ENCODE measurements at places on chromosomes 12 and 14. TPM values are rescaled to one million over a fixed set of nuclear protein-coding genes. Genes with fewer than 3 reads are reported as not detected.
A peak's percentile ranks its signal among the peaks of the same experiment; 100 is the strongest.

DNA sequence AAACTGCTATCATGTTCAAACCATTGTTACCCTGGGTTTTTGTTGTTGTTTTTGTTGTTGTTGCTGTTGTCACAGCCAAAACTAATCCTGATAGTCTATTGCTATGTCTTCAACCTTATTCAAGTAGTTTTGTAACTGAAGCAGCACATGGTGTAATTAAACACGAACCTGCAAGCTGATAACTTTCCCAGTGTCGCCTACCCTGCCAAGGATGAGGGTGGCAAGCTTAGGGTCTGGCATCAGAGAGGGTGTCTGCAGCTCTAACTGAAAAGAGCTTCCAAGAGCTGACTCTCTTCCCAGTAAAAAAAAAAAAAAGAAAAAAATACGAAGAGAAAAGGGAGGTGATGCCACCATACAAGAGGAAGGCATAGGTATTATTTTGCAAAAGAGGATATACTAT lies 86.3 kb upstream of the BCL2L14 start:
- no peaks in the 10 kb centered on the region for H3K36me3 ChIP-seq
- H3K4me3 ChIP-seq: no peak overlapping the region
- no peak for DNase-seq

DNA sequence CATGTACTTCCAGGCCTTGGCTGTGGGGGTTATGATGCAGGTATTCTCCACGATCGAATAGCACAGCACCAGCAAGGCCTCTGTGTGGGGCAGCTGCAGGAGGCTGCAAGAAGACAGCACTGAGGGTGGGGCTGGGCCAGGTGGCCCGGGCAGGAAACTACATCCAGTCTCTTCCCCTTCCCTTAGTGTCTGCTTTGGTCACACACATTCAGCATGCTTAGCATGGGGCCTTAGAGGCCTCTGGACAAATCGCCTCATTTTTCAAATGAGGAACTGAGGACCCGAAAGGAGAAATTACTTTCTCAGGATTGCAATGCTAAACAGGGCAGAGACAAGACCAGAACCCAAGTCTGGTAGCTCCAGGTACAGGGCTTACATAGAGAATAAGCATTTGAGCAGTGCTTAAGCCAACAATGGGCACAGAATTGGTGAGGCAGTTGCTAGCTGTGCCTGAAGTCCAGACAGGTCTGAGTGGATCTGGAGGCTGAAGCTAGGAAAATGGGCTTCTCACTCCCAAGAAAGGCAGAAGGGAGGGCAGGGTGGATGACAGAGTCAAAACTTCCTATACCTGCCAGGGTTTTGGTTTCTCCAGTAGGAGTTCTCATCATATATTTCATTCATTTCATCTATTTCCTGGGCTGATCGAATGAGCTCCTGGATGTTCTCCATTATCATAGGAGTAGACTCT lies 3.5 kb downstream of the ACRBP start:
- H3K27me3 ChIP-seq: no peaks in the 10 kb centered on the region
- DNase-seq: no peak
- H3K27ac ChIP-seq: peak overlapping the region; percentile 47
- no peaks in the 10 kb centered on the region for H3K4me1 ChIP-seq
- no peak overlapping the region for H3K4me3 ChIP-seq

- no peaks in the 10 kb centered on the region for H3K27me3 ChIP-seq
- no peak overlapping the region for H3K27ac ChIP-seq
- no peaks in the 10 kb centered on the region for H3K4me1 ChIP-seq
- no peak overlapping the region for H3K4me3 ChIP-seq
- H3K36me3 ChIP-seq: peaks cover 20% of the 10 kb centered on the region
- no peak for DNase-seq
Measured at GRCh38 chr12:101375573-101375972, 32.0 kb downstream of the ARL1 start.

GRCh38 chr12:92505254-92506231 lies 197.2 kb upstream of the PLEKHG7 start:
- no peaks in the 10 kb centered on the region for H3K27me3 ChIP-seq
- peak overlapping the region; percentile 92 for H3K27ac ChIP-seq
- peak; percentile 60 for DNase-seq

DNA sequence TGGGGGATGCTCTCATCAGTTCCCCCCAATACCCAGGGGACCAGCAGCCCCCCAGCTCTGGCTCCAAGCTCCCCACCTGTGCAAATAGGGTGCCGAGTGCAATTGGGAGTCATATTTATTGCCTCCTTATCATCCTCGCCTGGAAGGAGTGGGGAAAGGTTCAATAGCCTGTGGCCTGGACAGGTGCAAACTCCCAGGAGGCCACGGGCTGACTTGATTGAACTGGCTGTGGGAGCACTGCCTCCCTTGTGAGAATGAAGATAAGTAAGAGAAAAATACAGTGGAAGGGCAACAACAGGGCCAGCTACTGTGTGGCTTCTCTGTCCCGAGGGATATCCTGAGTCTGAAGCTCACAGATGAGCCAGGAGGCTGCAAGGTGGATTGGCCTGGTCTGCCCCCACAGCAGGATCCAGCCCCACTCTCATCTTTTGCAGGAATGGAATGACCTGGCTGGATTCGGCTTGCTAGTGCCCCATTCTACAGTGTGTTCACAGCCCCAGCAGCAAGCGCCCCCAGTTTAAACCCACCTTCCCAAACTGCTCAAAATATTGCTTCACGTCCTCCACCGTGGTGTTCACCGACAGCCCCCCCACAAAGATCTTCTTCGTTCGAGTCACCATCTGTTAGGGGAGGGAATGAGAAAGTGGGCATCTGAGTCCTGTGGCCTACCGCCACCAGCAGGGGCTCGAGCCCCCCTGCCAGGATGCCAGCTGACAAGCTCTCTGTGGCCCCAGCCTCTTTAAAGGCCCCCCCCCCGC lies 6.3 kb downstream of the MSI1 start:
- peaks cover 2% of the 10 kb centered on the region for H3K27me3 ChIP-seq
- DNase-seq: no peak
- no peak overlapping the region for H3K4me3 ChIP-seq
- no peaks in the 10 kb centered on the region for H3K36me3 ChIP-seq
- H3K4me1 ChIP-seq: no peaks in the 10 kb centered on the region
- H3K27ac ChIP-seq: no peak overlapping the region

- H3K27ac ChIP-seq: peak overlapping the region; percentile 74
- peak; percentile 87 for DNase-seq
- H3K4me3 ChIP-seq: peak overlapping the region; percentile 58
- H3K4me1 ChIP-seq: no peaks in the 10 kb centered on the region
Measured at GRCh38 chr14:22852940-22853767, 16.8 kb downstream of the MMP14 start.

DNA sequence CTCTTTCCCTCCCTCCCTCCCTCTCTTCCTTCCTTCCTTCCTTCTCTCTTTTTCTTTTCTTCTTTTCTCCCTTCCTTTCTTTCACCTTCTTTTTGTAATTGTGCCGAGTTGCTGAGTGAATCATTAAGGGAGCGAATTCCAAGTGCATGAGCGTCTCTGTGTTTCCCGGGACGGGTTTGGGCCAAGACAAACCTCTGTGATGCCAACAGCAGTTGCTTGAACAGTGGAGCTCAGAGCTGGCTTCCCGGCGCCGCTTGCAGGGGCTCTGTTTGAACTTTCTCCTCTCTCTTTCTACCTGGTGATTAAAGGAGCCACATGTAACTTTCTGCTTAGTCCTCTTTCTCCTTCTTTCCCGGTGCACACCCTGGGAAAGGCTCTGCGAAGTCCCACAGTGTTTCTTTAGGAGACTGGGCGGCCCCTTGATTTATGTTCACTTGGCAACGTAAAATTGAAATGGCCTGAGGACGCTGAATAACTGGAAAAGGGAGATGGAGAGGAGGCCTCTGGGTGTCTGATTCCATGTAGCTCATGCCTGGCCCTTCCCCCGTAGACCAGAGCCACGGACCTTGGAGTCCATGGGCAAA lies 33.7 kb upstream of the MAP1LC3B2 start:
- H3K4me1 ChIP-seq: peaks cover 6% of the 10 kb centered on the region
- peak; percentile 78 for DNase-seq
- no peaks in the 10 kb centered on the region for H3K36me3 ChIP-seq
- H3K4me3 ChIP-seq: no peak overlapping the region
- H3K27me3 ChIP-seq: no peaks in the 10 kb centered on the region
- H3K27ac ChIP-seq: no peak overlapping the region

GRCh38 chr14:105093038-105093430 lies 27.8 kb upstream of the GPR132 start:
- peak overlapping the region; percentile 41 for H3K4me3 ChIP-seq
- H3K36me3 ChIP-seq: no peaks in the 10 kb centered on the region
- H3K27ac ChIP-seq: peak overlapping the region; percentile 70
- peaks cover 2% of the 10 kb centered on the region for H3K27me3 ChIP-seq
- peaks cover 2% of the 10 kb centered on the region for H3K4me1 ChIP-seq
- DNase-seq: peak; percentile 71

- no peaks in the 10 kb centered on the region for H3K36me3 ChIP-seq
- no peak for DNase-seq
- H3K27me3 ChIP-seq: no peaks in the 10 kb centered on the region
- no peaks in the 10 kb centered on the region for H3K4me1 ChIP-seq
- H3K4me3 ChIP-seq: no peak overlapping the region
Measured at GRCh38 chr12:79559591-79559990, 131.2 kb downstream of the PAWR start.

DNA sequence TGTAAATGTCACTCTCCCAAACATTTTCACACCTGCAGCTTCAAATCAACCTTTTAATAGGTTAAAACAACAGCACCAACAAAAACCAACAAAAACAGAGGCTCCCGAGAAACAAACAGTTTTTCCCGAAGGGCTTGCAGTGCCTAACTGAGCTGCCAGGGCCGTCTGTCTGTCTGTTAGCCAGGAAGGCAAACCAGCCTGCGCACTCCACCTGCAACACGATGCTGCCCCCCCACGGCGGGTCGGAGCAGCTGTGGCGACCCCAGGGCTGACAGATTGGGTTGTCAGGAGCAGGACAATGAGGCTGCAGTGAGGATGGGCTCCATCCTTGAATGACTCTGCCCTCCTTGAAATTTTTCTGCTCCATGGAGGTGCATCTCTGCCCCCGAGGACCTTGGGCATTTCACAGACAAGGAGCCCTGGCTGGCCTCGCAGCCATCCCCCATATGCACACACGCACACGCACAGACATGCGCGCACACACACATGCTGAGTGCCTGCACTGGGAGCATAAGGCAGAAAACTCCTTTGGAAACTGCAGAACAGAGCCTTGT lies 2.6 kb downstream of the RTL1 start:
- no peaks in the 10 kb centered on the region for H3K27me3 ChIP-seq
- no peaks in the 10 kb centered on the region for H3K4me1 ChIP-seq
- DNase-seq: peak; percentile 35

DNA sequence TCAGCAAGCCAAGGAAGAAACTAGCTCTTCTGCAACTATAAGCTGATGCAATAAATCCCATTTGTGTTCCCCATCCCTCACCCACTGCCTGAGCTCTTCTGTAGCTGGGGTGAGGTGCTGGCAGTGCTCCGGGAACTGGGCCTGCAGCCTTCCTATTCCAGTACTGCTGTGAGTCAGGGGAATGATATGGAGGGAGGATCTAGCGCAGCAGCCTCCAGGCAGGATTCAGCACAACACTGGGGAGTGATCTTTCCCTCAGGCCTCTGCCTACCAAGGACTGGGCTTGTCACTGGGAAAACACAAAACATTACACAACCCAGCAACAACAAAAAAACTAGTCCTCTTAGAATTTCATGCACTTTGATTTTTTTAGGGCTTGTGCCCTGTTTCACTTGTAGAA lies 58.7 kb downstream of the ST8SIA1 start:
- DNase-seq: no peak
- no peaks in the 10 kb centered on the region for H3K36me3 ChIP-seq
- H3K4me1 ChIP-seq: no peaks in the 10 kb centered on the region
- no peaks in the 10 kb centered on the region for H3K27me3 ChIP-seq
- H3K4me3 ChIP-seq: no peak overlapping the region
- no peak overlapping the region for H3K27ac ChIP-seq

CDCA3 gene
- total RNA-seq: 1.5 TPM

GALC gene
- total RNA-seq: 11.2 TPM

LDHB gene
- 24.3 TPM for total RNA-seq

LRTM2 gene
- total RNA-seq: not detected

Data from right lobe of liver (tissue), 6 donors.